Left lung (tissue), 14 donors: ENCODE measurements at places on chromosomes 2 and 18. TPM values are rescaled to one million over a fixed set of nuclear protein-coding genes. Genes with fewer than 3 reads are reported as not detected.

DNA sequence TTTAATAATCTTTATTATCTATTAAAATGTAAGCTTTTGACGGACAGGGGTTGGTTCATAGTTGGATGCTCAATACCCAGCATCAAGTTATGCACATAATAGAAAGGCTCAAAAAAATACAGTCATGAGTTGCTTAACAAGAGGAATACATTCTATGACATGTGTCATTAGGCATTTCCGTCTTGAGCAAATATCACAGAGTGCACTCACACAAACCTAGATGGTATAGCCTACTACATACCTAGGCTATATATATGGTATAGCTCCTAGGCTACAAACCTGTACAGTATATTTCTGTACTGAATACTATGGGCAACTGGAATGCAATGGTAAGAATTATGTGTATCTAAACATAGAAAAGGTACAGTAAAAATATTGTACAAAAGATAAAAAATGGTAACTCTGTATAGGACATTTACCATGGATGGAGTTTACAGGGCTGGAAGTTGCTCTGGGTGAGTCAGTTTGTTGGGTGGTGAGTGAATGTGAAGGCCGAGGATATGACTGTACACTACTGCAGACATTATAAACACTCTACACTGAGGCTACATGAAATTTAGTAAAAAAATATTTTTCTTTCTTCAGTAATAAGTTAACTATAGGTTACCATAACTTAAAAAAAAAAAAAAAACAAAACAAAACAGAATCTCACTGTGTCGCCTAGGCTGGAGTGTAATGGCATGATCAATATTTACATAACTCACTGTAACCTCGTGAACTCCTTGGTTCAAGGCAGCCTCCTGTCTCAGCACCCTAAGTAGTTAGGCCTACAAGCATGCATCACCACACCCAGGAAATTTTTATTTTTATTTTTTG lies 201.2 kb downstream of the NBAS start:
- H3K4me1 ChIP-seq, result no peaks in the 10 kb centered on the region
- no peak overlapping the region for H3K4me3 ChIP-seq
- no peak for DNase-seq
- no peaks in the 10 kb centered on the region for H3K27me3 ChIP-seq

The CSRNP3 gene
- 1.5 TPM for total RNA-seq

DNA sequence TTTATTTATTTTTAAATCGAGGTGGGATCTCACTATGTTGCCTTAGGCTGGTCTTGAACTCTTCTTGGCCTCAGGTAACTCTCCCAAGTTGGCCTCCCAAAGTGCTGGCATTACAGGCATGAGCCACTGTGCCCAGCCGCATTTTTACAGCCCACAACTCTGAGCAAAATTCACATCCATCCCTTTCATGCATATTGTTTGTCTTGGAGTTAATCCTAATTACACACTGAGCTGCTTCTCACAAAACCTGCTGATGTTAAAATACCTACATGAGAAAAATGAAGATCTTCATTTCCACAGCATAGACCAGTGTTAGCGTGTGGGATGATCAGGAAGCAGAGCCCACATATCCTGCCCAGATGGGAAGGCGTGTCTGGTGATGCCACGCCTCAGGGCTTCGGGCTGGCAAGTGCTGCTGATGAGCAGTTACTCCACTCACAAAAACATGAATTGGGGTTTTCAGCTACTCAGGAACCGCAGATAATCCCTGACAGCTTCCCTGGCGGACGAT lies 14.6 kb downstream of the ITGB1BP1 start:
- peaks cover 70% of the 10 kb centered on the region for H3K36me3 ChIP-seq
- no peak for DNase-seq
- no peak overlapping the region for H3K4me3 ChIP-seq

- no peak overlapping the region for H3K27ac ChIP-seq
- peaks cover 14% of the 10 kb centered on the region for H3K4me1 ChIP-seq
- DNase-seq, result no peak
- H3K36me3 ChIP-seq, result no peaks in the 10 kb centered on the region
- H3K27me3 ChIP-seq, result no peaks in the 10 kb centered on the region
These were observed 18.0 kb upstream of the GLS start for GRCh38 chr2:190862571-190862991.

GRCh38 chr2:106653465-106653864 lies 166.3 kb downstream of the CD8B2 start:
- no peak overlapping the region for H3K27ac ChIP-seq
- no peak overlapping the region for H3K4me3 ChIP-seq
- H3K36me3 ChIP-seq, result no peaks in the 10 kb centered on the region
- DNase-seq, result no peak
